ENCODE measurements at places on chromosomes 12 and 14.

DNA sequence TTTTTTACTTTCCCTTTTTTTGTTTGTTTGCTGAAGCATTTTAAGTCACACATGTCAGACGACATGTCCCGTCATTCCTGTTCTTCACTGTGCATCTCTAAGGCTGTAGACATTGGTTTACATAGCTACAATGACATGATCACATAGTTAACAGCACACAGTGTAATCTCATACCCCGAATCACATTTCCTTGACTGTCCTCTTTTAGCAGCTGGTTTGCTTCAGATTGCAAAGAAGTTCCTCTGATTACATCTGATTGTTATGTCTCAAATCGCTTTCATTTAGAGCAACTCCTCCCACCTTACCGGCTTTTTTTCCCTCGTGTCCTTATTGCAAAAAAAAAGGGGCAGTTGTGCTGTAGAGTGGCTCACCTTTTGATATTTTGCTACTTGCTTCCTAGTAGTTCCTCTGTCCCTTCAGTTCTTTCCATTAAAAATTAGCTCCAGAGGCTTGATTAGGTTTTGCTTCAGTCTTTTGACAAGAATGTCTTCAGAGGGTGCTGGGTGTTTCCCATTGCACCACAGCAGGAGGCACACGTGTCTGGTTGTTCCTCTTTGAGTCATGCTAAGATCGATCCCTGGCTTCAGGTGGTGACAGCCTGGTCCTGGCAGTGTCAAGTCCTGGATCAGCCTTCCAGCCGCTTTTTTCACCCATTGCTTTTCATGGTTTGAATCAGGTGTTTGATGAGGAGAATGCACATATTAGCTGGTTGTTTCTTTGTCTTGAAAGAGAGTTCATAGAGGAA, 35.0 kb downstream of the ZNF664 start:
- DNase-seq: no peak

- no peak for DNase-seq
Observed at GRCh38 chr12:64042911-64043310, 179.2 kb downstream of the KICS2 start.

- no peak for DNase-seq
Observed at GRCh38 chr12:119634743-119635142, 33.2 kb upstream of the PRKAB1 start.

GRCh38 chr14:102891556-102891955, 30.9 kb upstream of the AMN start:
- DNase-seq: no peak

DNA sequence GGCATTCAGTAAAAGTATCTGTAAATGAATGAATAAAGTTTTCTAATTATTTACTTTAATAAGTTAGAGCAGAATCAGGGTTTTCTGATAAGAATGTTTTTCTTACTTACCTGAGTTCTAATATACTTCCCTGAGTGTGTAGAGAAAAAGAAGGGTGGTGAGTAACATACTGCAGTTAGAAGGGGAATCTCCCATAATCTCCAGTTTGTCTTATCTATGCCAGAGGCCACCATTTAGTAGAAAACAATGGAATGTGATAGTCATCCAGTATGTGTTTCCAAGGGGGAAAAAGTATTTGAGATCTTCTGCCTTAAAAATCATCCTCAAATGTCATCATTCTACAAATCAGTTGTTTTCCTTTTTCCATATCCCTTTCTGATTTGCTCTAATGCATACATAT, 56.5 kb upstream of the PAWR start:
- no peak for DNase-seq

DNA sequence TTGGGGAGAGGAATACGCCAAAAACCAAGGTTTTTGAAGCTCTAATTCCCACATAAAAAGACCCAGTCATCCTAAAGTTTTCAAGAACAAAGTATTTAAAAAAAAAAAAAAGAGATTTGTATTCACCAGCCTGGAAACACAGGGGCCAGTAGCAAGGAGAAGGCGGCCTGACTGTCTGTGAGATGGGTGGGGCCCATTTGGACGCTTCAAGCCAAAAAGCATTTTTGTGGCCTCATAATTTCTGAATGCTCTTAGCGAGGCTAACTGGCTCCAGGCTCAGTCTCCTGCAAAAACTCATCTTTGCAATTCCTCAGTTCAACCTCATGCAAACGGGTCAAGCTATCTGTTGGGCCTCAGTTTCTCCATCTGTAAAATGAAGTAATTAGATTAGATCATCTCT, 514.1 kb downstream of the MED13L start:
- no peak for DNase-seq

GRCh38 chr14:103129301-103130016, 6.2 kb downstream of the TNFAIP2 start:
- no peak for DNase-seq

- no peak for DNase-seq
Observed at GRCh38 chr12:110361216-110361615, 42.3 kb downstream of the ANAPC7 start.

DNA sequence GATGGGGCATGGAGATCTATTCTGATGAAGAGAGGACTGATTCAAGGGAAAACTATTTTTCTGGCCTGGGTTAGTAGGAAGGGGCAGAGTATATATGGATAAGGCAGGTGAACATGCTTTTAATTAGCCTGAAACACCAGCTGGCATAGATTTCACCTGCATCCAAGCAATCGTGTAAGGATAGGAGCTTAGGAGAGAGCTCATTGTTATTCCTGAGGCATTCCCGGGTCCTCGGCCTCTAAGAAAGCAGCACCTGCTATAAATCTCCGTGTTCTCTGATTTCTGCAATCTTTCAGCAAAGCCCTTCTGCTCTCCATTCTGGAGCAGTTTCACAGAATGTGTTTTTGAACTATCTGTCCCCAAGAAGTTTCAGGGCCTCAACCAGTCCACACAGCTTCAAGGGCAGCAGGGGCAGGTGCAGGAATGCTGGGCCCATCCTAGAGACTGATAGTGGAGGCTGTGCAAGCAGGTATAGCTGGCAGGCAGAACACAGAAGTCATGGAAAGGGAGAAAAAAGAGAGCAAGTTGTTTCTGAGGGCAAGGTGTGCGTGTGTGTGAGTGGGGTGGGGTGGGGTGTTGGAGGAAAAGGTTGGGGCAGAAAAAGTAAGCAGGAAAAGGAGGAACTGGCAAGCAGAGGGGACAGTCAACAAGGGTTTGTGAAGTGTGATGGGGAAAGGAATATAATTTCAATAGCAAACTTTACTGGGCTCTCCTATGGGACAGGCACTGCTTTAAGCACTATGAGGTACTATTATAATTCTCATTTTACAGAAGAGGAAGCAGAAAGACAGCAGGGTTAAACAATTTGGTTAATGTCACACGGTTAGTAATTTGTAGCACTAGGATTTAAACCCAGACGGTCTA, 203.7 kb upstream of the SSTR1 start:
- no peak for DNase-seq

DNA sequence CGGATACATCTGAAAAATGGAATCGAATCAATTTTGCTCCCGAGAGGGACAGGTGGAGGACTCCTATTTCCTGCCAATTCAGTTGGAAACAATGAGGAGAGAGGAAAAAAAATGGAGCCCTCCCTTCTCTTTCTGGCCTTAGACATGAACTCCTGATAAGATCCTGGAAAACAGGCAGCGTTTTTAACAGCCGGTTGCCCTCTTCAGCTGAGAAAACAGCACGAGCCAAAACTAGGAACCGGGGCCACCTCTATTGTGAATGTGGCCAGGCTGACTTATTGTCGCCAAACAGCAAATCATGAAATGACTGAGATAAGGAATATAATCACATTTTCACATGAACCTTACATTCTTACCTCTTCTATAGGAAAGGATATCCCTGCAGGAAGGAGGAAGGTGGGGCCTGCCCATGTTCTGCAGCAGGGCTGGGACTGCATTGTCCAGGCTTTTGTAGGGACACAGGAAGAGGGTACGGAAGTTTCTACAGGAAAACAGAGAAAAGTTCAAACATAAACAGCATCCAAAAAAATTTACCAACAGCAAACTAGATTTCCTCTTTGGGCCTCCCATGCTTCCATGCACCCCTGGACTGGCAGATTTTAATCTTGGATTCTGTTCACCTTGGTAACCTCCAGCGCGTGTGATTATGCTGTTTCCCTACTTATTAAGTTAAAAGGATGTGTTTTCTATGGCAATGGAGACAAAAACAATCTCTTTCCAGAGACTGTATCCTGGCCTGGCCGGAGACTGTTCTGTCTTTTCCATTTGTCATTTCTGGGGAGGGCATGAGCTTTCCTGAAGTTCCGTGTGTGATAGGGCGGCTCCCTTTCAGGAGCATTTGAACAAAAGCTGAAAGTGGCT, 29.0 kb upstream of the ELK3 start:
- DNase-seq: no peak

- no peak for DNase-seq
Observed at GRCh38 chr12:83092606-83093005, 405.9 kb downstream of the TMTC2 start.

DNA sequence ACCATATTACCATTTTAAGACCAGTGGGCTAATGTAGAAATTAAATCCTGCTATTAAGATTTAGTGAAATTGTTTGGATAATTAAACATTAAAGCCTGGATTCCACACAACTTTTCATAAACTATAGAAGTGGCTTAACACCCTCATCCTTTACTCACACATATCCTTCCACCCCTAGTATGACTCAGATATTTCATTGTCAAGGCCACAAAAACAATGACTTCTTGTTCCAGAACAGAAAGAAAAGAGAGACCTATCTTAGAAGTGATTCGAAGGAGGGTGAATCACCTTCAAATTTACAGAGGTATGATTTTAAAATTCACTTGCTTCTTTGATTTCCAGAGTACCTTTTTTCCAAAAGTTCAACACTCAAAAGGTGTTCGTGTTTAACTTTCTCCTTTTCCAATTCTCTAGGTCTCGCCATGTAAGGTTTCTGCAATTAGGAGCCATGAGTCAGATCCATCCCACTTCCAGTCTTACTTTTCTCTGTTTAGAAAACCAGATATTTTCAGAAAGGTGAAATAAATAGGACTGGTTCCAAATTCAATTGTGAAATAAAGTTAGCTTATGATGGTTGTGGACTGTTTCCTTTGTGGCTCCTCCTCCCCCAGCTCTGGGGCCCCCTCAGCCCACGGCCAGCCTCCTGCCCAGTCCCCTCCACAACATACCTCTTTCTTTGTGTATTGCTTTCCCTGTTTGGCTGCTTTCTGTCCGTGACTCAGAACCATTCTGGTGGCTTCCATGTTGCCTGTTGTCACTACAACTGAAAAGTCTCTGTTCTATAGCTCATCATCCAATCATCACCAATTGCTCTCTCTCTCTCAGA, 24.6 kb upstream of the MGP start:
- DNase-seq: no peak

DNA sequence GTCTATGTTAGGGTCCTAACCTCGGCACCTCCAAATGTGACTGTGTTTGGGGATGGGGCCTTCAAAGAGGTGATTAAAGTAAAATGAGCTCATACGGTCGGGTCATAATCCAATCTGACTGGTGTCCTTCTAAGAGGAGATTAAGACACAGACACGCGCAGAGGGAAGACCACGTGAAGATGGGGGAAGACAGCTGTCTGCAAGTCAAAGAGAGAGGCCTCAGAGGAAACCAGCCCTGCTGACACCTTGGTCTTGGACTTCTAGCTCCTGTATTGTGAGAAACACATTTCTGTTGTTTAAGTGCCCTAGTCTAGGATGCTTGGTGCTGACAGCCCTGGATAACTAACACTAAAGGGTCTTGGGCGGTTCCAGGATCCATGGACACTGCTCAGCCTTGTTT, 109.6 kb downstream of the DICER1 start:
- DNase-seq: no peak

DNA sequence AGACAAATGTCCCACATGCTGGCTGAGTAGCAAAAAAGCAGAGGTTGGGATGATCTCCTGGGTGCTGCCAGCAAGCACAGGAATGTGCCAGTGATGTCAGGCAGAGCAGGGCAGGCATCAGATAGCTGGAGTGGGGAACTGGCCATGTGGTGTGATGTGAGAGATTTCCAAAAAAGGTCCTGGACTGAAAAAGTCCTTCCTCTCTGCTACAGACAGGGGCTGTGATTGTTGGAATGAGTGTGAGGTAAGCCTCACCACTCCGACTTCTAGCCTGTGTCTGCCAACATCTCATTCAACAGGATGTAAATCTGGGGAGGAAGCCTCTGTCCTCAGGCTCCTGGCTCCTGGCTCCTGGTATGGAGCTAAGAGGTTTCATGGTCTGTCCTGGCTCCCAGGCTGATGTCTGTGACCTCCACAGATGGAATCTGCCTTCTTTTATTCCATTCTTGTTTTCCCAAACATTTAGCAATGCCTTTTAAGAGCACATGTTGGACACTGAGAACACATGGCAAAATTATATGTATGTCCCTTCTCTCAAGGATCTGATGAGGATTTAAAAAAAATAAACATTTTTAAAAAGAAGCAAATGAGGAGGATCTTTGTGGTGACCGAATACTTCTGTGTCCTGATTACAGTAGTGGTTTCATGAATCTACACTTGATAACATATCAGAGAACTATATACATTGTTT, 50.1 kb upstream of the STK38L start:
- DNase-seq: no peak

- no peak for DNase-seq
Observed at GRCh38 chr14:99081156-99081765, 190.7 kb downstream of the BCL11B start.

DNA sequence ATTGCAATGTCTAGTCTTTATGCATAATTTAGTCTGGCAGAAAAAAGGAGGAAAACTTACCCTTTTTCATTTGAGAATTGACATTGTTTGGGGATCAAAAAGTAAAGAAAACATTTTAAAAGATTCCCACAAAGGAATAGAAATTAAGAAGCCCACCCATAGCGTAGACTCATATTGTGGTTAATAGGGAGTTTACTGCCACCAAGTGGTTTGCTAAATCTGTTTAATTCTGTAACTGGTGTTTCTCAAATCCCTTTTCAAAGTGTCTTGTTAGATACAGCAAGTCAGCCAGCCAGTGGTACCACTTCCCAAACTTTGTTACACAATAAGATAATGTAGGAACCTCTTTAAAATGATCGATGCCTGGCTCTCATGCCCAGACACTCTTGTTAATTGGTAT, 180.3 kb downstream of the IPO8 start:
- DNase-seq: no peak

- no peak for DNase-seq
Observed at GRCh38 chr12:2765052-2765451, 29.7 kb upstream of the FKBP4 start.

- no peak for DNase-seq
Observed at GRCh38 chr12:86666316-86666715, 410.1 kb upstream of the MGAT4C start.

All from T-helper 22 cell (primary cell).